T1000 (cell line): ENCODE measurements at places on chromosomes 12 and 14.

DNA sequence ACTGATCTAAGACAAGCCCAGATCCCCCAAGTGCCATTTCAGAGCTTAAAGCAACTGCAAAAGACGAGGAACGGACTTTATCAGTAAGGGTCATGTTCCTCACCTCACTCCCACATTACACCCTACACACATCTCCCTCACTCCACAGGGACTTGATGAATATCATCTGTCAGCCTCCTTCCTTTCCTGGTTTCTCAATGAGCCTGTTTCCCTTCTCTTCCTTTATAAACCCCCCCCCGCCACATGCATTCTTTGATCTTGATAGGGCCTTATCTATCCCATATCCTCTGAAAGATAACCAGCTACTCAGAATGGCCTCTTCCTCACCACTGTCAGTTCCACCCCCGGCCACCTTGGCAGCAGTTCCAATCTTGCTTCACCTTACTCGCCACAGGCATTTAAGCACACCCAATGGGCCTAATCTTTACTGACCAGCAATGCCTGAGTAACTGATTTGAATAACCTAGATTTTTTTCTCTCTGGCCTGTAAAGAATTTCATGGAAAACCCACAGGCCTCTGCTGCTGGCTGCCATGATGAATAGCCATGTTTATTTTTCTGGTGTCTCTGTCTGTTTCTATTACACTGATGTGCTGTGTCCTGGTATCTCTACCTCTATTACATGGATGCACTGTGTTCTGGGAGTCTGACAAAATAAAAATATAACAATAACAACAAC lies 138.7 kb downstream of the PHLDA1 start:
- DNase-seq, result no peak

DNA sequence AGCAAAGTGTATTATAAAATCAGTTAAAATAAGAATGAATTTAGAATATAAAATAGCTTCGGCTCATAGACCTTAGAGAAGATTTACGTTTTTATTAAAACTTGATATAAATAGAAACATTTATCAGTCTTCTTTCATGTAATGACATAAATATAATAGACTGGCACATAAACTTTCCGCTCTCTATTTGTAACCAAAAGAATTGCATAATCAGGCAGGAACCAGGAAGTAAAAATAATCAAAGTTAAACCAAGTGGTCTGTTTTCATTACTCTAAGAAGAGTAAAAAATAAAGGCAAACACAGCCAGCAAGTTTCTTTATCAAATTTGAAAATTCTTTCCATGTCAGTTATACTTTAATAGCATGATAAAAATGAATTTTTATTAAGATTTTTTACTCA lies 46.3 kb upstream of the ATP2A2 start:
- no peak for DNase-seq

DNA sequence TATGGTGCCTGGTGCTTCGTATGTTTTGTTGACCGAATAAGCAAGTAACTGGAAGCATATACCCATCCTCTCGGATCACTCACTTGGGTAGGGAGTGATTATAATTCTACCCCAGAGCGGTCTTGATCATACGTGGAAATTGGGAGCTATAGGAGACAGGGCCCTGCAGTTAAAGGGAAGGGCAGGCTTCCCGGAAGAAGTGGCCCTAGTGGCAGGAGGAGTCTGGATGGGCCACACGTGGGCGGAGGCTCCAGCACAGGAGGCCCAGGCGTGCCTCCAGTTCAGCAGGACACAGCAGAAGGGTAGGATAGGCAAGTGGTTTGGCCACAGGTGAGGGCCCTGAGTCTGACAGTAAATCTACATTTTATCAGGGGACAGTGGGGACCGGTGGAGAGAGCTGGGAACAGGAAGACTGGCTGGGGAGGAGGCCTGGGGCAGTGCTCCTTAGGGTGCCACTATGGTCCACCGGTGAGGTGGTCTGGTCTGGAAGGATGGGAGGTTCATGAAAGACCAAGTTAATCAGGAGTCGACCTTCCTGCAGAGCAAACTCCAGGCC lies 23.5 kb upstream of the YY1 start:
- no peak for DNase-seq

DNA sequence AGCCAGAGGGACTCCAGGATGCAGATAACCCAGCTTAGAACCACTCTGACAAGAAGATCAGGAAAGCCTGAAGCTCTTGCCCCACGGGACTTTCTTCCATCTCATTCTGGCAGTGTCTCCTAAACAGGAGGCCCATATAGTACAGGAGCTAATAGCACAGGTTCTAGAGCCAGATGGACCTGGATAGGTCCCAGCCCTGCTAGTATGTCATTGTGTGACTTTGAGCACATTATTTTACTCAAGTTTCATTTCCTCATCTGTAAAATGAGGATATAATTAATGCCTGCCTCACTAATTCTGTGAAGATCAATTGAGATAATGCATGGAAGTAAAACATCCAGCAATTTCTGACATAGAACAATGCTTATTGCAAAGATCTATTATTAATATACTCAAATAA lies 66.5 kb upstream of the GZMB start:
- DNase-seq, result no peak

DNA sequence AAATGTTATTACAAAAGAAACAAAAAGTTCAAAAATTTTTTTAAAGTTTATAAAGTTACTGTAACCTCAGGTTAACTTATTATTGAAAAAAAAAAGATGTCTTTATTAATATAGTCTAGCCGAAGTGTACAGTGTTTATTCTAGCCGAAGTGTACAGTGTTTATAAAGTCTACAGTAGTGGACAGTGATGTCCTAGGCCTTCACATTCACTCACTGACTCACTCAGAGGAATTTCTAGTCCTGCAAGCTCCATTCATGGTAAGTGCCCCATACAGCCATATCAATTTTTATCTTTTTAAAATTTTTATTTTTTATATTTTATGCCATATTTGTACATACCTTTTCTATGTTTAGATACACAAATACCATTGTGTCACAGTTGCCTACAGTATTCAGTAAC lies 10.4 kb downstream of the ATG2B start:
- no peak for DNase-seq

- DNase-seq, result no peak
Observed at GRCh38 chr12:15540469-15540872, 218.2 kb downstream of the PTPRO start.

- no peak for DNase-seq
Observed at GRCh38 chr14:53144244-53144643, 8.9 kb downstream of the DDHD1 start.

- no peak for DNase-seq
Observed at GRCh38 chr12:4251967-4252366, 21.6 kb upstream of the CCND2 start.

- DNase-seq, result no peak
Observed at GRCh38 chr12:50043854-50044253, 13.5 kb upstream of the ASIC1 start.

DNA sequence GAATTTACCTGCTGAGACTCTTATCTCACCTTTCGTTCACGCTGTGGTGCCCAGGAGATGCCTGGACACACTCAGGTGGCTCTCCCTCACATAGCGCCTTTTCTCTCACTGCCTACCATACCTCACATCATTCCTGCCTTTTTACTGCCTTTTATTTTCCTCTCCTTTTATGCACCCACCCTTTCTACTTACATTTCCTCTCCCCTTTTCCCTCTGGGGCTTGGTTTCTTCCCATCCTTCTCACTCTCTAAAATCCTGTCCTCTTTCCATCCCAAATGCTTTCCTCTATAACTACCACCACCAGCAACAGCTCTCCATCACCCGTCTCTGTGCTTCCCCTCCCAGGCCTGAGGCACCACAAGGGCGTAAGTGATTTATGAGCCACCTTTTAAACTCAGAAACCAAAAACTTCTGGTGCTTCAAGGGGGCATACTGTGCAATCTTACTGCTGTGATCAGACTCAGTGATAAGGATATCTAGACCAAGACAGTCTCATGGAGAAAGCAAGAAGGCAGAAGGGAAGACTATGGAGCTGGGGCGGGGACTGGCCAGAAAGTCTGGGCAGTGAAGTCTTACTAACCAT lies 32.7 kb upstream of the SMUG1 start:
- DNase-seq, result no peak

DNA sequence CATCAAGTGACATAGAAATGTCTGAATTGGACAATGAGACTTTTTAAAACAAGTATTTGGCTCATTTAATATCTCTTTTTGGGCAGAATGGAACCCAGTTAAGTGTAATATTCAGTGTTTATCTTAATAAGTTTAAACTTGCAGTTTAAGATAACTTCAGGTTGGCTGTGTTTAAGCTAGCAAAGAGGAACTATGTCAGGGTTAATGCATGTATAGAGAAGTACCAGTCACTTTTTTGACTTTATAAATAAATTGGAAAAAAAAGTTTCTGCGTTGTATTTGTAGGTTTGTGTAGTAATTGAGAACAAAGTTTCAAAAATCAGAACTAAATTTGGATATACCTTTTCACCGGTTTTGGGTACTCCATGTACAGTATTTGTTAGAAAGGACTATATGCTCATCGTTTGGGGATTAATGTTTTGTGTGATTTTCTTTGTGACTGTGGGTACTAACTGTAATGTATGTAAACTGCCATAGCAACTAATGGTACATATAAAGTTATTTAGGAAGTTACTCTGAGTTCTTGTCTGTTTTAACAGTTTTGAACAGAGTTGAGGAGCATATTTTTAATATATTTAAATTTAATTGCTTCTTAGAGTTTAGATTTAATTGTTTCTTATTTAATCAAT lies 4.5 kb downstream of the HMGA2 start:
- DNase-seq, result no peak

- no peak for DNase-seq
Observed at GRCh38 chr14:28264306-28264705, 502.3 kb upstream of the FOXG1 start.

DNA sequence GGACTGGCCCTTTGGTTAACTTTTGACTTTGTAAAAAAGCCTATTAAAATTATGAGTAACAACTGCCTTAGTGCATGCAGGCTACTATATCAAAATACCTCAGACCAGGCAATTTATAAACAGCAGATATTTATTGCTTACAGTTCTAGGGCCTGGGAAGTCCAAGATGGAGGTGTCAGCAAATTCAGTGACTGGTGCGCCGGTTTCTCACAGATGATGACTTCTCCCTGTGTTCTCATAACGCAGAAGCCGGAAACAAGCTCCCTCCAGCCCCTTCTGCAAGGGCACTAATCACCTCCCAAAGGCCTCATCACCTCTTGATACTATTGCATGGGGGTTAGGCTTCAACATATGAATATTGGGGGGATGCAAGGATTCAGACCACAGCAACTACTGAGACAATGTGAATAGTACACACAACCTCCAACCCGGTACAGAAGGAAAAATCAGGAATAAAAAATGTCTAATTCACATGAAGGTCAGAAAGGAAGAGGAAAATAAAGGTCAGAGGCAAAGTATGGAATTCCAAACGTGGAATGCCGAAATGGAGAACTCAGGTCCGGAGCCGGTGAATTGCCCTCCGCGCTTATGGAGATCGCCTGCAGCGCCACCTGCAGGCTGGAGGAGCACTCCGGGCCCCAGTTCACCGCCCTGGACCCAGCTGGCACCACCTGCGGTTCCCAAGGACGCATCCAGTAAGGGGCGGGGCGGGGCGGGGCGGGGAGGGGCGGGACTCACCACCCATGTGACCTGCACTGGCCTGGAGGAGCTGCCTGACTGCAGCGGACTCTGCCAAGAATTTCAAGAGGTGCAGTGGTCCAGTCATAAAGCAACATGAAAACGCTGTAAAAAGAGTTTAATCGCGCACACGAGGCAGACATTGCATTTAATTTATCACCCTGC lies 203.4 kb downstream of the KIF26A start:
- DNase-seq, result no peak
